ENCODE measurements at places on chromosomes 7 and 10. TPM values are rescaled to one million over a fixed set of nuclear protein-coding genes. Genes with fewer than 3 reads are reported as not detected.

CFTR gene
- total RNA-seq, result not detected

ADCY1 gene
- not detected for total RNA-seq

RPEL1 gene
- total RNA-seq, result not detected

- no peaks in the 10 kb centered on the region for H3K4me1 ChIP-seq
- no peak for DNase-seq
Measured at GRCh38 chr7:102061981-102062390, 224.7 kb upstream of the SH2B2 start.

Measured in SJCRH30 (cell line).